ENCODE measurements at places on chromosomes 1 and 21. TPM values are rescaled to one million over a fixed set of nuclear protein-coding genes. Genes with fewer than 3 reads are reported as not detected.

DNA sequence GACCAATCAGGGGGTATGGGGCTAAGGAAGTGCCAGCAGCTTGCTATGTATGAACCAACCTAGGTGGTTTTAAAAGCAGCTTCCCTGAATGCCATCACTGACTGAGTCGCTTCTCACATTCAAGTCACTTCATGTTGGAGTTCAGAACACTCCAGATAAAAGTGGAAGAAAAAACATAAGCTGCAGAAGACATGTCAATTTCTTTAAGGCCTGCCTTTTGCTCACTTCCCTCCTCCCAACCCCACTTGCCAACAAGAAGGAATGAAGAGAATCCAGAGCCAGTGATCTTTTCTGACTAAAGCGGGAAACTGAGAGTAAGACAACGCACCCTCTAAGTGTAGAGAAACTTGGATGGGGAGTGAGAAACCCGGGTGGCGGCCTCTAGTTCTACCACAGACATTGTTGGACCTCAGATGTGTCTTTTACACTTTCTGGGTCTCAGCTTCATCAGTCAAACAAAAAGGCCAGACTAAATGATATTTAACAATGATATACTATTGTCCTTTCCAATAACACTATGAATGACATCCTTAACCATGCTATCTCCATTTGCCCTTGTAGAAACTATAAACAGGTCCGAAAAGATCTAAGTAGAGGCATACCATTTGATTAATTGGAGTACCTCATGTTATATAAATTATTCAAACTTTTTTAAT is 54.1 kb downstream of the LUZP1 start:
- DNase-seq: no peak

DNA sequence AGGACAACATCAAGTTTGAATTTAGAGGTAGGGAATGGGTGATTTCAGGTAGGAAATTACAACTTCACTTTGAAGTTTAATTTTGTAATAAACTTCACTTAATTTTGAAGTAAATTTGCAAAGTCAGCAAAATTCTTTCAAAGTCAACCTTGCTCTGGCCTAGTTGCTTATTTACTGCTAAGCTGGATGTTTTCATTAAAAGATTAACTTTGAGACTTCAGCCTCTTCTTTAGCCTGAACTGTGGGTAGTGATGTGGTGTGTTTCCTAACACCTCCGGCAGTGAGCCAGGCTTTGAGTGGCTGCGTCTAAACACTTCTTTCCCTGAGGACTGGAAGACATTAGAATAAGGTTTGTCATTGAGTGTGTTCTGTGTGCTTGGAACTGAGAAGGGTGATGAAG is at the start of gene HAO2:
TSS of gene HAO2 (plus strand) at position 232 of the 400 bp plus-strand sequence. CDS start 12,301 bp downstream, outside the sequence.
- DNase-seq: no peak

DNA sequence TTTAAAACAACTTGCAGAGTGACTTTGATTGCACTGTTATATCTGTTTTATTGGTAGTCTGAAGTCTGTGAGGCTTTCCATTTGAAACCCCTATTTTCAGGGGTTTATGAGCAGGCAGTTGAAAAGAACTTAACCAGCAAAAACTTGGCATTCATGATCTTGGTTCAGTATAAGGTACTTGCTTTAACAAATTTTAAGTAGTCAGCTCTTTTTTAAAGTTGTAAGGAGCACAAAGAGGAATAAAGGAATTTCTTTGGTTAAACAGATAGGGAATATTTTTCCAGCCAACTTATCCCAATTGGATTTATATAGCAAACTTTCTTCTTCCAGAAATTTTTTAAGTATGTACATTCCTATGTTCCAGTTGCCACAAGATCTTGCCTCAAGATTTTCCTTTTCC is 138.2 kb downstream of the RASAL2 start:
- DNase-seq: no peak

DNA sequence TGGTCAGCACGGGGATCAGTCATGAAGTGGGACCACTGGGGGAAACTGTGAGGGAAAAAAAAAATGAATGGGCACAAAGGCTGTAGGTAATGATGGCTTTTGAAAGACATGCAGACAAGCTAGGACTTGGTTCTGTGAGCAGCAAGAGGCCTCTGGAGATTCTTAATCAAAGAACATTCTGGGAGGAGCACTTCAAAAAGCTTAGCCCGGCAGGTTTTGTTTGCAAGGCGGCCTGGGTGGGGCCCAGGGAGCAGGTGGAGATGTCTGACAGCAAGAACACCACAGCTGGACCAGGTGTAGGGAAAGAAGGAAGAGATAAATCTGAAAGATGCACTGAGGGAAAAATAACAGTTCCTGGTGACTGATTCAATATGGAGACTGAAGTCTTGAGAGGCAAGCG is 6.0 kb downstream of the TEX35 start:
- DNase-seq: no peak

Gene ARHGAP29
- not detected for total RNA-seq

Gene YBX1
- total RNA-seq: 733 TPM

Gene CA6
- 6.3 TPM for total RNA-seq
